HuH-7.5 (cell line): ENCODE measurements at places on chromosomes 3 and 15.

DNA sequence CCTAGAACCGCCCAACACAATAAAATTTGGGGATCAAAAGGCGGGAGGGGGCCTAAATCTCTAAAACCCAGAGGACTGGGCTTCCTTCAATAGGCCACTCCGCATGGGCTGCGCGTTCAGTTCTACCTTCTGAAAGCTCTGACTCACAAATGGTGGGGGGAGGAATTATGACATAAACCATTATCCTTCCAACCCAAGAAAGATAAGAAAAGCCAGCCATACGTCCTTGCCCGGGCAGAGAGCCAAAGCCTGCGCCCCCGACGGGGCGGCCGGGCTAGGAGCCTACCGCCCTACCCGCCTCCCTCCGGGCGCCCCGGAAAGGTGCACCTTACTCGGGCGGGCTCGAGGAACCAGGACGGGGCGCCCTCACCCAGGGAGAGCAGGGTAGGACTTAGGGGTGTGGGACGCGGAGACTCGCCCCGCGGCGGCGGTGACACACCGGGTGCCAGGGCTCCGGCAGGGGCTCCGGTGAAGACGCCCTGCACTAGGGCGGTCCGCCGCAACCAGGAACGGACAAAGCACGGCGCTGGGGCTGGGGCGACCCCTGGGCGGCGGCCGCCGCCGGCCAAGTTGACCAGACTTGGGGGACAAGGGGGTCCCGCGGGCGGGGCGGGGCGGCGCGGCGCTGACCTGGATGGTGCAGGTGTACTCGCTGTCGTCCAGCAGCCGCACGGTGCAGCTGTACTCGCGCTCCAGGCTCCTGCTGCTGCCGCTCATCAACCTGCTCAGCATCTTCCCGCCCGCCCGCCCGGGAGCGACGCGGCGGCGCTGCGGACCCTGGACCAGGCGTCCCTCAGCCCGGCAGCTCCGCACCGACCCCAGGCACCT is 534 bp downstream of the FRMD5 start:
- no peak for DNase-seq

DNA sequence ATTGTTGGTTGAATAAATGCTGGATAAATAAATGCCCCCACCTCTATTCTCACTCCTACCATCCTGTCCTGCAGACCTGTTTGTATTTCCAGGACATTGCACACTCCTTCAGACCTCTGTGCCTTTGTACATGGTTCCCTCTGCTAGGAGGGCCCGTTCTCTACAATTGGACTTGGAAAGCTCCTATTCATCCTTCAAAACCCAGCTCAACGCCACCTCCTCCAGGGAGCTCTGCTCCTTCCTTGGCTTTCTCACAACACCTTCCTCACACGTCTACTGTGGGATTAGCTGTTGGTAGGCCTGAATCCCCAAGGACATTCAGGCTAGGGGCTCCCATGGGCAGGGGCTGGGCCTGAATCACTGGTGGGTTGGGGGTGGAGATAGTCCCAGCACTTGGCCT is 78.7 kb upstream of the SEC13 start:
- no peak for DNase-seq

- DNase-seq, result no peak
These were observed 3.5 kb downstream of the TEX55 start for GRCh38 chr3:119149484-119149883.

DNA sequence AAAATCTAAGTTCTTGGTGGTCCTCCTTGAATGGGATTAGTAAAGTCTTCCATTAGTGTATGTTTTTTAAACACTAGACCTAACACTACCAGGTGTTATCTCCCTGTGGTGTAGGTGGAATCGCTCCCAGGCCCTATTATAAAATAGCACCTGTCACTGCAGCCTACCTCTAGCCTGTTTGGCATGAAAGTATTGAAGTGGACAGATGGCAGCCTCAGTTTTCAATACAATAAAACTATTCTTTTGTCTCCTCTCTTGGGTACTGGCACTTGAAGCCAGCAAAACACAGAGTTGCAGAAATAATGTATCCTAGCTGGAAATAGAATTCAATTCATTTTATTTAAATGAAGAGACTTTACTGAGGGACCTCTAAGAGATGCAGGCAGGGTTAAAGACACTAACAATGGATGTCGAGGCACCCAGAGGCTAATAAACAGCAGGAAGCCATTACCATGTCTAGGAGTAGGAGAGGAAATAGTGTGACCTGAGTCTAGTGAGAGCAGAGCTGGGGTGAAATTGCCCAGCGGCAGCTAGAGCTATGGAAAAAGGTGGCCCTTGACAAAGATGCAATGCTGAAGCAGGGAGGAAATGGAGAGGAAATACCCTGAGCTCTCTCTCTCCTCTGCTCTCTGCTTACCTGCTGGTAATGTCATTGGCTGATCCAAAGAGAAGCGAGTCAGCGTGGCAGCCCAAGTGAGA is 49.1 kb upstream of the TMEM158 start:
- DNase-seq, result no peak

DNA sequence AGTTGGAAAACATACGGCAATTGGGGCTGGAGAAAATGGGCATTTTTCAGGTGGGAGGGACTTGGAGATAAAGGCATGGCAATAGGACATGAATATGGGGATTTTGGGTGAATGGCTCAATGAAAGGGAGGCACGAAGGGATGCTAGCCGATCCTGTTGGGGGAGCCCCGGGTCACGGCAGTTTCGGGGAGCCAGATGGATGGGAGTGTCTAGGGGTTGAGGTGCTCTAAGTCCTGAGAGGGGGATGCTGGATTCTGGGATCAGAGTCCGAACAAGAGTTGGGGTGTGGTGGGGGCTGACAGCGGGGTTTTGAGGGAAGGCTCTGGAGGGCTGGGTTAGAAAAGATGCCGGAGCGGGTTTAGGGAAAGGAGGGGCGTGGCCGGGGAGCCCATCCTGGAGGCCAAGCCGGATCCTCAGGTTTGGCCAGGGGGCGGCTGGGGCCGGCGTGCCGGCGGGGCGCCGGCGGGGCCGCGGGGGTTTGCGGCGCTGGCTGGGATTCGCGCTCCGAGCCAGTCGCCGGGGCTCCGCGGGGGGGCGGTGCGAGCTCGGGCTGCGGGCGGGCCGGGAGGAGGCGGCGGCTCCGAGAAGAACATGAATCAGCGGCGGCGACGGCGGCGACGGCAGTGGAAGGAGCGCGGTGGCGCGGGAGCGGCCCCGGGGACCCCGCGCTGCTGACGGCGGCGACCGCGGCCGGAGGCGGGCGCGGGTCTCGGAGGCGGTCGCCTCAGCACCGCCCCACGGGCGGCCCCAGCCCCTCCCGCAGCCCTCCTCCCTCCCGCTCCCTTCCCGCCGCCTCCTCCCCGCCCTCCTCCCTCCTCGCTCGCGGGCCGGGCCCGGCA is at the start of gene TYRO3:
Gene TYRO3 (plus strand): TSS at position 813 of the 839 bp plus-strand sequence. CDS start 46 bp downstream, outside the sequence.
- peak; percentile 68 for DNase-seq

DNA sequence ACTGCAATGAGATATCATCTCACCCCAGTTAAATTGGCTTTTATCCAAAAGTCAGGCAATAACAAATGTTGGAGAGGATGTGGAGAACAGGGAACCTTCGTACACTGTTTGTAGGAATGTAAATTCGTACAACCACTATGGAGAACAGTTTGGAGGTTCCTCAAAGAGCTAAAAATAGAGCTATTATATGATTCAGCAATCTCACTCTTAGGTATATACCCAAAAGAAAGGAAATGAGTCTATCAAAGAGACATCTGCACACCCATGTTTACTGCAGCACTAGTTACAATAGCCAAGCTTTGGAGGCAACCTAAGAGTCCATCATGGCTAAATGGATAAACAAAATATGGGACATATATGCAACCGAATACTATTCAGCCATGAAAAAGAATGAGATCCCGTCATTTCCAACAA is 68.0 kb upstream of the HES1 start:
- no peak for DNase-seq

DNA sequence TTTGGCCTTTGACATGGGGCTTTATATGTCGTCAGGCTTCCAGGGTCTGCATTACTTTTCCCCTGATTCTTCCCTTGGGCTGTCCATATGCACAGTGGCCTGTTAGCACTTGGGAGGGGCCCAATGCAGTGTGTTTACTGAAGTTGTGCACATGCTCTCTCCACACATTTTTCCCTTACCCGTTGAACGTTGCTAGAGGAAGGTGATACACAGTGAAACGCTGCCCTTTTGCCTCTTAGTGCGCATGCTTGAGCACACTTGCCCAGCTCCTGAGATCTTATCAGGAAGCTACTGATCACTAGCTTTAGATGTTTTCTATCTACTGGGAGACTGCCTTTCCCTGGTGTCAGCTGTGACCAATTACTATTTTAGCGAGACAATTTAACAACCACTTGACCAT is 1198.0 kb downstream of the ROBO1 start:
- no peak for DNase-seq

GRCh38 chr3:4805662-4806061 is 173.6 kb upstream of the BHLHE40 start:
- DNase-seq, result no peak

GRCh38 chr3:101244212-101244575 is 76.2 kb downstream of the IMPG2 start:
- DNase-seq, result no peak

DNA sequence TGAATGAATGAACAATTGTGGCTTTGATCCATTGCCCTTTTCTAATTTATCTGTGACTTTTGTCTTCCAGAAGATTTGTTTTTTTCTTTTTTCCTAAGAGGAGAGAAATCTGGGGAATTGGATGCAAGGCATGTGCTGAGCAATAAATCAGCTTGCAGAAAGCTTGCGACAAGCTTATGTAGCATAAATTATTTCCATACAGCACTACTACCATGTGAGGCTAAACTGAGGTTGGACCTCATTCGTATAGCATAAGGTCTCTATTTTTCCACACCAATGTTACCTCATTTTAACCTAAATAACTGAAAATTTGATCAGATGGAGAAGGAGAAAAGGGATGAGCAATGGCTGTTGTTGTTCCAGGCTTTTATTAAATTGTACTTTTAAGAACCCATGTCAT is 455.6 kb downstream of the TUSC7 start:
- DNase-seq, result no peak

DNA sequence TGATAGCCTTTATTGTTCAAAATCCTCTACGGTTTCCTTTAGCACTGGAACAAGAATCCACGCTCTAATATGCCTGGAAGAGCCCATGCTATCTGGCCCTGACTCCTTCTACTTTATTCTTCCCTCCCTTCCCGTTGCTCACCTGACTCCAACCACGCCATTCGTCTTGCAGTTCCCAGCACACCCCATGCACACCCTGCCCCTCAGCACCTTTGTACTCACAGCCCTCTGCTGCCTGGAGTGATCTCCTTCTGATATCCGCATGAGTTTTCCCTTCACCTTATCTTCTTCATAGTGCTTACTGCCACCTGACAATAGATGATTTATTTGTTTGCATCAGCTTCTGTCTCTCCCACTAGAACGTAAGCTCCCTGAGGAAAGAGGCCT is 16.6 kb upstream of the BCL2A1 start:
- no peak for DNase-seq

DNA sequence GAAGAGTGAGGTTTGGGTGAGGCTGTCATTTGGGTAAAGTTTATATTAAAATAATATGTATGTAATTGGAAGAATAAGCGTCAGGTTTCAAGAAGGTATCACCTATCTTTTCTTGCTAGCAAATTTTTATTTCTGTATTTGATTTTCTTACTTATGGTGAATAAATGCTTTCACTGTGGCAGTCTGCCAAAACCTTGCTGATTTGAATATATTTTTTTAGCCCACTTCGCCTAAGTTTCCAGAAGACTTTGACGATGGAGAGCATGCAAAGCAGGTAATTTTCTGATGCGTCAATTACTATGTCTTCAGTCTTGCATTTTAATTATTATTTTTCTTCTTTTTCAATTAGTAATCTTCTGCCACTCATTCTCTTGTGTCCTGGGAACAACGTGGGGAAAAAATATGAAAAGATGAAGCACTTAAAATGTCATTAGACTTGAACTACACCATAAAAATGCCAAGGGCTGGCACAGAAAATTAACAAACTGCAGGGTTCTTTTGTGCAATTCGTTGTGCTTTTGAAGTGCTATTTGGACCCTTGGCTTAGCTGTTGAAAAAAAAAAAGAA is 40.4 kb downstream of the SRP14 start:
- DNase-seq, result no peak

GRCh38 chr3:195062866-195063540 is 208.0 kb downstream of the XXYLT1 start:
- DNase-seq, result no peak

GRCh38 chr3:31422237-31422636 is 110.5 kb upstream of the STT3B start:
- DNase-seq, result no peak

DNA sequence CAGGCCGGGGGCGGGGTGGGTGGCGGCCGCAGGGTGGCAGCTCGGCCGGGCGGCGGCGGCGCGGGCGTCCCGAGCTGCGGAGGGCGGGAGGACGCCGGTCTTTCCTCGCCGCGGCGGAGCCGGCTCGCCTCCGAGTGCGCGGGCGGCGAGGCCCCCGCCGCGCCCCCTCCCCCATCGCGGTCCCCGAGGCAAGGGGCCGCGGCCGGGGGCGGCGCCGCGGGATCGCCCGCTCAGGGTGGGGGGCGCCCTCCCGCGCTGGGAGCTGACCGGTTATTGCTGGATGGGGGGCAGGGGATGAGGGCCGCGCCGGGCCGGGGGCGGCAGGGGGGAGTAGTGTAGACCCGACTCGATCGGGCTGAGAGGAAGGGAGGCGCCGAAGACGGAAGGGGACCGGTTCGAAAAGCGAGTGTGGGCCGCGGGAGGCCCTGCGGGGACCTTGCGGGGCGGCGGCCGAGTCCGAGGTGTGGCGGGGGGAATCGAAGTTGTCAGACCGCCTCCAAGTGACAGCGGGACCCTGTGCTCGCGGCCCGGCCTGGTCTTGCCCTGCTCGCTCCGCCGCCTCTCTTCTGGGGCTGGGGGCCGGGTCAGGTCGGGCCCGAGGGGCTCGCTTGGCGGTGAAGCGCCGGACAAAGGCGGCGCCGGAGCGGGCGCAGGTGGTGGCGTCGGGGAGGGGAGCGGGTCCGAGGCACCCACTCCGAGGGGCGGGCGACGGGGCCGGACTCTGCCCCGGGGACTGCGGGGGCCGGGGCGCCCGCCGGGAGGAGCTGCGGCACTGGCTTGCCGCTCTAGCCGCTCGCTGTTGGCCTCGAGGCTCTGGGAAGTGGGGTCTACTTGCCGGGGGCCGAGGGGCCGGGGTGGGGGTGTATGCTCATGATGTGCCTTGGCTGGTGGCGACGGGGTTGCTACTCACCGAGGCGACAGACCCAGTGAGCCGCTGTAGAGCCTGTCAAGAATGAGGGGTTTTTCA is 1.1 kb downstream of the BAHD1 start:
- peak; percentile 51 for DNase-seq

DNA sequence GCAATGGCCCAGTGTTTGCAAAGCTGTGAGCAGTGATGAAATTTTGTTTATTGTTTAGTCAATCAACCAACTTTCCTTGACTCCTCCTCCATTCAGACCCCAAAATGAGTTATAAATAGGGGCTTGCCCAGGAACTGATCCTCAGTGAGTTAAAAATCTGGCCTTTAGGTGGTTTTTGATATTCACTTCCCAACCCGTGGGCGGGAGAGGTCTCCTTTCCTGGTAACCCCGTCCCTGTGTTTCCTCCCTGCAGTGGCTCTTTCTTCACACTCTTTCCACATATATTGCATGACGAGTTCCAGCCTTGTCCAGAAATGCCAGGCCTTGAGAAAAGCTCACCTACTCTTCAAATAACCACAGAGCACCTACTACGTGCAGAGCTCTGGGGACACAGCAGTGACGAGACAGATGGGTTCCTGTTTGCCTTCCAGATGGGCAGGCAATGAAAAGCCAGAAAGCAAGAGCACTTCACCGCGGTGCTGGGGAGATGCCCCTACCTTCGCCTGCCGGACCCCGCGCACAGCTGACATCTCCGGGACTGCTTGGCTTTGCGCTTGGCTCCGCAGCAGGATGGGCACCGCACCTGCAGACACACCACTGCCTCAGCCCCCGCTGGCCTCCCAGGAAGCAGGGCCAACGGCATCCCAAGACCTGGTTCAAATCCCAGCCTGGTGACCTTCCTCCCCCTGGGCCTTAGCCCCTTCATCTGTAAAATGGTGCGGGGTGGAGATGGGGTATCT is 17.2 kb downstream of the SSUH2 start:
- DNase-seq, result no peak
